GM12892 (cell line): ENCODE measurements at places on chromosomes 2 and 18.

DNA sequence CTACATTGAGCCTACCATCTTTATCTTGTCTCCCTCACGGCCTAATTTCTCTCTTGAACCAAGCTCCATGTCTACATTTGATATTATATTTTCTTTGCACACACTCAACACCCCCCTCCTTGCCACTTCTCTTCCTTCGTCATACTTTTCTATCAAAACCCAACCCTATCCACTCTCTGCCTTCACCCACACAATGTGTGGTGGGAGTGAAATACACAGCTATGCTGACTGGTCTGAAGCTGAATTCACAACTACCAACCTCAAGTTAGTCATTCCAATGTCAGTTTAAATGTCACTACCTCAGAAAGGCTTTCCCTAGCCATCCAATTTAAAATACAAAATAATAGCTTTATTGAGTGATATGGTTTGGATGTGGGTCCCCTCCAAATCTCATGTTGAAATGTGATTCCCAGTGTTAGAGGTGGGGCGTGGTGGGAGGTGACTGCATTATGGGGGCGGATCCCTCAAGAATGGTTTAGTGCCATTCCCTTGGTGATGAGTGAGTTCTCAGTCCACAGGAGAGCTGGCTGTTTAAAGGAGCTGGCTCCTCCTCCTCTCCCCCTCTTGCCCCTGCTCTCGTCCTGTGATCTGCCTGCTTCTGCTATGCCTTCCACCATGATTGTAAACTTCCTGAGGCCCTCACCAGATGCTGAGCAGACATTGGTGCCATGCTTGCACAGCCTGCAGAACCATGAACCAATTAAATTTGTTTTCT, 112.1 kb downstream of the DTNB start:
- DNase-seq, result no peak

GRCh38 chr2:110847651-110848050, 115.3 kb downstream of the ACOXL start:
- DNase-seq, result no peak

GRCh38 chr2:45288532-45289417, 279.5 kb upstream of the SIX2 start:
- DNase-seq, result no peak

DNA sequence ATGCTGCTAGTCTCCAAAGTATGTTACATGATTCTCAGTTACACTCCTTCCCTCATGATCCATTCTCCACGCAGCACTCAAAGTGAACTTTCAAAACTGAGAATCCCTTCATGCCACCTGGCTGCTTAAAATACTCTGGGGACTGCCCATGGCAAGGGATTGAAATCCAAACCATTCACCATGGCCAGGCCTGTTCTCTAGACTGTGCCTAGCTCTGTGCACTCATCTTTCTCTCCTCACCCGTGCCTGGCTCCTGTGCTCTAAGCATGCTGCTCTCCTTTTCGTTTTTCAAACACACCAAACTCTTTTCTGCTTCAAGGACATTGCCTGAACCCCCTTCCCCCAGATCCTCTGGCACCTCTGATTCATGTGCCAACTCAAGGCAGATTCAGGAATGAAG, 80.9 kb downstream of the FASTKD2 start:
- DNase-seq, result no peak

- DNase-seq, result no peak
Observed at GRCh38 chr18:62151068-62151771, 35.6 kb downstream of the PIGN start.

DNA sequence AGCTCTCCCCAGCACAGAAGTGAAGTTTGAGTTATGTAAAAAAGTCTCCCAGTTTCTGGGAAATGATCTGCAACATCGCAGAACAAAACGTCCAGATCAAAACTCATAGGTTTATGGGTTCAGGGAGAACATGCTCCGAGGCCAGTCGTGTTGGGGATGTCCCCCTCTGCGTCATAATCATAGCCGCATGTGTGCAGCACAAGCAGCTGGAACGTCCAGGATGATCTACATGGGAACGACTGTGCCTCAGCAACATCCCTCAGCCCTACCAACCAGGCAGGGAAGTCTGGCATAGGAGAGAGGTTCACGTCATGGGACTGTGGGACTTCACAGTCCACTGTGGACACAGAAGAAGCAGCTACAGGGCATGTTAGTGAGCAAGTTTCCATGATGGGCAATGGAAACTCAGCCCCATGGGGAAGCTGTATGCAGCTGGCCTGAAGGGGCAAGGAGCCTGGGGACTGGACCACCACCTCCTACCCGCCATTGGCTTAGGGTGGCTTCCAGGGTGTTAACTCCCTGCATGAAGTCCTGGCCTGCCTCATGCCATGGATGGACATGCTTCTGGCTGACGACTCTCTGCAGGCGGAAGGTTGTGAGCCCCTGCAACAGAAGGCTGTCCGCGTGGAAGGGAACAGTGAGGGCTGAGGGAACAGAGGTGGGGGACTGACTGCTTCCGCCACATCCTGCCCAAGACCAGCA, 96.9 kb downstream of the COPS8 start:
- DNase-seq, result no peak

DNA sequence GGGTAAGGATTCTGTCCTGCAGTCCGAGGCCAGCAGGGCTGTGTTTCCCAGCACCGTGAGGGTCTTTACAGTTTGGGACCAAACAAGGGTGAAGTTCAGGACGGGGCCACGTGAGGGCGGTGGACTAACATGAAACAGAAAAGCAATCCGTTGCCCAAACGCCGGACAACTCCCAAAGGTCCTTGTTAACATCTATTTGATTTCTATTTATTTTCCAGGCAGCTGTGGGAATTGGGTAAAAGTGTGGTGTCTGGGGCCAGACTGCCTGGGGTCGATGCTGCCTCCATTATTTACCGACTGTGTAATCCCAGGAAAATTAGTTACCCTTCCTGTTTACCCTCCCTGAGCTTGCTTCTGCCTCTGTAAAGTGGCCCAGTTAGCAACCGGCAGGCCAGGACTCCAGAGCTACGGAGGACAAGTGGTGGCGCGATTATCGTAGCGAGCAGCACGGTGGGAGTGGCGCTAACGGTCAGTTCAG, 66.3 kb upstream of the TCF7L1 start:
- no peak for DNase-seq

DNA sequence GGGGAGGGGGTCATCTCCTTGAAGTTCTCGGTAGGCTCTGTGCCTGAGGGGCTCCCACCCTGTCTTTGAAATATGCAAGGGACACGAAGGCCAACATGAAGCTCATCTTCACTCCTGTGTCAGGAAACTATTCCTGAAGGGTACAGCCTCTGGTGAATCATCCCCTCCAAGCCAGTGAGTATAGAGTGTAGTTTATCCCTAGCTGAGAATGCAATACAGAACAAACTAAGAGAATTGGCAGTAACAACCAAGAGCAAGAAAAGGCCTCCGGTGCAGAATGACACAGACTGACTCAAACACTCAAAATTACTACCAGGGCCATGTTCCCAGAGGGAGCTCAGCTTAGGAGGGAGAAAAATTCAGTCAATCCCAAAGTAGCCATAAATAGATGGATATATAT, 413.3 kb downstream of the BCL11A start:
- no peak for DNase-seq

- no peak for DNase-seq
Observed at GRCh38 chr2:41859615-41860514, 188.0 kb upstream of the PKDCC start.
